ENCODE measurements at places on chromosomes 2 and 18. TPM values are rescaled to one million over a fixed set of nuclear protein-coding genes. Genes with fewer than 3 reads are reported as not detected.

DNA sequence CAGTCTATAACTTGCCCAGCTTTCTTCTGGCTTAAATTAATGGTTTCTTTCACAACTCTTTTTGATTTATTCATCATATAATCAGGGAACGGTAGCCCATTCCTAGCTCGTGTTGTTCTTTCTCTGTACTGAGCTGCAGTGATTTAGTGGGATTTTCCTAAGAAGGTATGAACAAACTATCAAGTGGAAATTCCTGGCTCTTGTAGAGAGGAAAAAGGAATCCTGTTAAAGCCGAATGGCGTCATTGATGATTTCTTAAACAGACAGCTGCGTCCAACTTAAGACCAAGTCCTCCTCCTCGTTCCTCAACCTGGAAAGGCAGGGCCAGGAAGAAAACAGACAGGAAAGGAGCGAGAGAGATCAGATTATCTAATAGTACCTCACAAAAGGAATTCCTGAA lies 69.2 kb upstream of the CABLES1 start:
- no peak for DNase-seq
- no peak overlapping the region for H3K27ac ChIP-seq
- H3K36me3 ChIP-seq: no peaks in the 10 kb centered on the region
- H3K27me3 ChIP-seq: no peaks in the 10 kb centered on the region
- no peaks in the 10 kb centered on the region for H3K4me1 ChIP-seq

DNA sequence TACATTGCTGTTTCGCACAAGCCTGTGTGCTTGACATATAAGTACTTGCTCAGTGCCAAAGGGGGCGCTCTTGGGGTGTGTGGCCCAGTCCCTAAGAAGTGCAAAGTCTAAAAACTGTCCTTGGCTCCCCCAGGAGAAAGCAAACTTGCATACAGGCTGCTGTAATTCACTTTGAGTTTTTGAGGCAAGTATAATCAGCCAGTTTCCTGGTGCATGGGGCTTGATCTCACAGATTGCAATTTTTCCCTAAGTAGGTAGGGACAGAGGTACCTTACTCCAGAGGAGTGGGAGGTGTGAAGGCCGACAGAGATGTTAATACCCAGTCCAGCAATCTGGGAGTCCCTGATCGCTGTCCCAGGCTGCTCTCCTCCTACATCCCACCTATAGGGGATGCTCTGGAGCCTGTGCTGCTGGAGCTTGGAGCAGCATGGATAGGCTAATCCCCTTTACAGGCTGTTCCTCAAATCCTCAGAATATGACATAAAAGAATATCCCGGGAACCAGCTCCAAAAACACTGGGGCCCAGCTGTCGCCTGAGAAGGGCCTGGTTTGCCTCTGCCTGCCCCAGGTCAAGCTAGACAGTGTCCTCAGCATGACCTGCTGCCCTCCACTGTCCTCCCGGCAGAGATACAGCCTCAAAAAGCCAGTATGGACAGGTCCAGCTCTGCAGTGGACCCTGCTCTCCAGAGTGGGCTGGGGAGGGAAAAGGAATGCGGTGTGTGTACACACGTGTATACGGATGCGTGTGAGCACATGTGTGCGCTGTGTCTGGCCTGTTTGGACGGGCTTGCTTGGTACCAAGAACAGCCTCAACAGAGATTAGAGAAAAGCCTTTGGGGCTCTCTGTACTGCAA lies 136.5 kb upstream of the HAAO start:
- peak; percentile 62 for DNase-seq
- no peak overlapping the region for H3K4me3 ChIP-seq
- H3K4me1 ChIP-seq: peaks cover 51% of the 10 kb centered on the region
- H3K27ac ChIP-seq: peak overlapping the region; percentile 49

DNA sequence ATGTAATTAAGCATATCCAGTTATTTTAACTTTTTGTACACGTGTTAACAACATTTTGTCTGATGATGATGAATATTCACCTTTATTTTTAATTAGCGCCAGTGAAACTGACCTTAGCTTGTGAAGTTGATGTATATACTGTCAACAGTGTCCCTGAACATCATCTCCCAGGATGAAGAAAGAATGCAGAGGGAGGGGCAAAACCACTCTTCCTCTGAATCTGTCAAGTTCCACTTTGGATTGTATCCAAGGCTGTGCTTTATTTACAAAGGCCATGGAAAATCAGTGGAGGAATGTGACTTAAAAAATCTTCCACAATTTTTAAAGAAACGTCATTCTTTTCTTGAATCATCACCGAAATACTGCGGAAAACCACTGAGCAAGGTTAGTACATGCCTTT lies 4.5 kb upstream of the RMDN2 start:
- H3K4me1 ChIP-seq: peaks cover 4% of the 10 kb centered on the region
- H3K4me3 ChIP-seq: no peak overlapping the region
- H3K36me3 ChIP-seq: no peaks in the 10 kb centered on the region
- H3K27me3 ChIP-seq: peaks cover 21% of the 10 kb centered on the region

DNA sequence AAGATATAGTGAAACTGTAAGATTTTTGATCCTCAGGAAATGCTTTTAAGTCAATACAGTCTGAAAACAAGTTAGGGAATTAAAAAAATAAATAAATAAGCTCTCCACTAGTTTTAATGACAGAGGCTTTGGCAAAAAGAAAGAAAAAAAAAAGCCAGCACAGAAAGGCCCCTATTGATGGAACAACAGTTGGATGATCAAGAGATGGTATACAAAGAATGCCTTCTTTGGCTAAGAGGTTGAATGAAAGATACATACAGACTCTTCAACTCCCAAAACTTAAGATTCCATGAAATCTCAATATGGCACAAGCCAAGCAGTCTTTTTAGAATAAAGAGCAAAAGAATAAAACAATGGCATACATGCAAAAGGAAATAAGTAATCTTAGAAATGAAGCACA lies 64.0 kb upstream of the GALNT5 start:
- no peak overlapping the region for H3K27ac ChIP-seq
- no peak overlapping the region for H3K4me3 ChIP-seq
- H3K4me1 ChIP-seq: peaks cover 18% of the 10 kb centered on the region
- DNase-seq: no peak
- H3K36me3 ChIP-seq: no peaks in the 10 kb centered on the region
- no peaks in the 10 kb centered on the region for H3K27me3 ChIP-seq

DNA sequence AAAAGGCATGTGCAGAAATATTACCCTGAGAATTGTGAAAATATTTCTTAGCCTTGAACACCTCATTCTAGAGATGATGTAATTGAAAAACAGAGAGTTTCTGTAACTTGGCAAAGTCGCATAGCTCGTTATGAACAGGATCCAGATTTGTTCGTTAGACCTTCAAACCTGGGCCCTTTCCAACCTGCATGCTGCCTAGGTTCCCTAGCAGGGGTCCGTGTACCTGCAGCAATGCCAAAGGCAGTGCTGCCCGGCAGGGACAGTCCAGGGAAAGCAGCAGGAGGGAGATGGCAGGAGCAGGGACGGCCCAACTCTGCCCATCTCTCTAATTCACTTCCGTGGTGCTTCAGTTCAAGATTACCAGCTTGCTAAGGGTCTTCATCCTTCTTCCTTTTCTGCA lies 12.0 kb downstream of the PIEZO2 start:
- no peaks in the 10 kb centered on the region for H3K4me1 ChIP-seq
- H3K4me3 ChIP-seq: no peak overlapping the region
- H3K27me3 ChIP-seq: no peaks in the 10 kb centered on the region
- no peaks in the 10 kb centered on the region for H3K36me3 ChIP-seq
- no peak overlapping the region for H3K27ac ChIP-seq

GRCh38 chr2:217952409-217952808 lies 50.4 kb downstream of the TNS1 start:
- no peaks in the 10 kb centered on the region for H3K36me3 ChIP-seq
- no peaks in the 10 kb centered on the region for H3K4me1 ChIP-seq
- no peak overlapping the region for H3K27ac ChIP-seq
- no peak for DNase-seq
- no peak overlapping the region for H3K4me3 ChIP-seq

DNA sequence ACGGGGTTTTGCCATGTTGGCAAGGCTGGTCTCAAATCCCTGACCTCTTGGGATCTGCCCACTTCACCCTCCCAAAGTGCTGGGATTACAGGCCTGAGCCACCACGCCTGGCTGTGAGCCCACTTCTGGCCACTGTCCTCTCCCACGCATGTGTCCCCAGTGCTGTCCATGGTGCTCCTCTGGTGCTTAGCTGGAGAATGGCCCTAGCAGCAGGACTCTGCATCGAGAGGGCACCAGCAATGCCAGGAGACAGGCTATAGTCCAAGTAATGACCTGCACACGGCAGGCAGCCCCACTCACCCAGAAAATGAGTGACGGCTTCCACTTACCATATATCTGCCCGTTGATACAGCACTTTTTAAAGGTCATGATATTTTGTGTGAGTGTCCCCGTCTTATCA lies 66.3 kb upstream of the NARS1 start:
- DNase-seq: no peak
- H3K4me1 ChIP-seq: no peaks in the 10 kb centered on the region
- H3K27me3 ChIP-seq: no peaks in the 10 kb centered on the region
- H3K4me3 ChIP-seq: no peak overlapping the region
- H3K36me3 ChIP-seq: peaks cover 23% of the 10 kb centered on the region

Gene KLHL41
- total RNA-seq: 0.21 TPM

Gene PRKD3
- total RNA-seq: 47.3 TPM

Gene GDF7
- 1.1 TPM for total RNA-seq

Gene STK39
- total RNA-seq: 16.2 TPM

Gene KLHL14
- total RNA-seq: not detected

Data from endothelial cell of umbilical vein (primary cell).